ENCODE measurements at places on chromosomes 1 and 21.

GRCh38 chr1:184629266-184629665 is 125.4 kb downstream of the EDEM3 start:
- no peak for DNase-seq

DNA sequence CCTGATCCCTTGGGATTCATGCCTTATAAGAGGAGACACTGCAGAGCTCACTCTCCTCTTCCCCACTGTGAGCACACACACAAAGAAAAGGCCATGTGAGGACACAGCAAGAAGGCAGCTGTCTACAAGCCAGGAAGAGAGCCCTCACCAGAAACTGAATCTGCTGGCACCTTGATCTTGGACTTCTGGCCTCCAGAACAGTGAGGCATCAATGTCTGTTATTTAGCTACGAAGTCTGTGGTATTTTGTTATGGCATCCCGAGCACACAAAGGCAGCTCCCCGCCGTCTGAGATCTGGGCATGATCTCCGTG is 47.1 kb upstream of the RPL11 start:
- no peak for DNase-seq

GRCh38 chr1:109478806-109479205 is 4.9 kb upstream of the ATXN7L2 start:
- no peak for DNase-seq

GRCh38 chr1:22699681-22700520 is 10.7 kb upstream of the EPHB2 start:
- no peak for DNase-seq

- DNase-seq = no peak
Measured at GRCh38 chr1:57711326-57711725, 287.5 kb upstream of the DAB1 start.

DNA sequence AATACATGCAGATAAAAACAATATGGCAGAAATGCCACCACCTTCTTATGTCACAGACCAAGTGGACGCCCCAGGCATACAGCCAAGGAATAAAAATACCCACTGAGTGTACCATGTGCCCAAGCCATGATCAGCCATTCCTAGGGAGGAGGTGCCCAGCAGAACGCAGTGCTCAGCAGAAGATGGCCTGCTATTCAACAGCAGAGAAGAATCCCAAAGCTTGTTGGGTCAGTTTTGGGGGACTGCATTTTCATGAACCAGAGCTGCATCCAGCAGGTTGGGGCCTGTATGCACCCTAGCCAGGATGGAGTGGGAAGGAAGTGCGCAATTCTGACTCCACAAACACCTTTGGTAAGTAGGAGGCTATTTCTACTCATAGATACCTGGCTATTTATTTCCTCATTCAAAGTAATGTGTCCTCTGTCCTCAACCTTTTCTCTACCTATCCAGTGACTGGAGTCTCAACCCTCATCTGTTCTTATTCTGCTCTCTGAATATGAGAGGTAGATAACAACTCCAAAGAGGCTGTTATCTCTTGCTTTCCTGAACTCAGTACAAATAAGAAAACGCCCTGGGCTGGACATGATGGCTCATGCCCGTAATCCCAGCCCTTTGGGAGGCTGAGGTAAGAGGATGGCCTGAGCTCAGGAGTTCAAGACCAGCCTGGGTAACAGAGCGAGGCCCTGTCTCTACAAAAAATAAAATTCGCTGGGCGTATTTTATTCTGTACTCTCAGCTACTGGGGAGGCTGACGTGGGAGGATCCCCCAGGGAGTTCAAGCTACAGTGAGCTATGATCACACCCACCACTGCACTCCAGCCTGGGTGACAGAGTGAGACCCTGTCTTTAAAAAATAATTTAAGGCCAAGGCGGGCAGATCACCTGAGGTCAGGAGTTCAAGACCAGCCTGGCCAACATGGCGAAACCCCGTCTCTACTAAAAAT is 2.5 kb upstream of the PLEKHM2 start:
- no peak for DNase-seq

DNA sequence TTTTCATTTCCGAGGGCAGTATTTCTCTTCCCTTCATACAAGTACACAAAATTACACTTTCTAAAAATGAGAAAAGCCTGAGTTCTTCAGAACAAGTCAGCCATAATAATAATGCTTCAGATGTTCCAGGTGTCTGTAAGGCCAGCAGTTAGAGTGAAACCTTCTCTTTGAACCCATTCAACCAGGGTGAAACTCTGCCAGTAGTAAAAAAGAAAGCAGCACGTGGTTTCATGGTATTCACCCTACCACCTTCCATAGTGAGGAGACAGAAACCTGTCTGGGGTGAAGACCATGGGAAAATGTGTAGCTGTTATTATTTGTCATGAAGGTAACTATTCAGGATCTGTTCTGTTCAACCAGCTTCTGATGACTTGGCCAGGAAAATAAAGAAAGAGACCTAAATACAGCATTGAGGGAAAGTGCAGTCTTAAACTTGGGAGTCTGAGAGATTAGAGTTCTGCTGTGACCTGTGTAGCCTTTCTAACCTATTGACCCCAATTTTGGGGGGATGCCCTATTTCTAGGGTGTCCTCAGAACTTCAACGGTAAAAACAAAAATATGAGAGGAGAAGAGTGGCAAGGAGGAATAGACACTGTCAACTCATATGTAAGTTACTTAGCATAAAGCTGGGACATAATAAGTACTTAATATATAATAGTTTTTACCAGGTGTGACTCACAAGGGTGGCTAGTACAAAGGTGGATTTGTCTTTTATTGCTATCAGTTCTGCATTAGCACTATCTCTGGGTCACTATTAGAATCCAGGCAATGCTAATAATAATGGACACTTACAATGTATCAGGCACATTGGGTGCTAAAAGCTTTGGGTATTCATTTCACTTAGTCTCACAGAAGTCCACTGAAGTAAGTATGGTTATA is 70.0 kb upstream of the TNFSF4 start:
- DNase-seq = no peak

GRCh38 chr1:200072636-200073285 is 45.3 kb downstream of the NR5A2 start:
- DNase-seq = no peak

- DNase-seq = no peak
Measured at GRCh38 chr1:32954168-32954567, 10.4 kb downstream of the RNF19B start.

DNA sequence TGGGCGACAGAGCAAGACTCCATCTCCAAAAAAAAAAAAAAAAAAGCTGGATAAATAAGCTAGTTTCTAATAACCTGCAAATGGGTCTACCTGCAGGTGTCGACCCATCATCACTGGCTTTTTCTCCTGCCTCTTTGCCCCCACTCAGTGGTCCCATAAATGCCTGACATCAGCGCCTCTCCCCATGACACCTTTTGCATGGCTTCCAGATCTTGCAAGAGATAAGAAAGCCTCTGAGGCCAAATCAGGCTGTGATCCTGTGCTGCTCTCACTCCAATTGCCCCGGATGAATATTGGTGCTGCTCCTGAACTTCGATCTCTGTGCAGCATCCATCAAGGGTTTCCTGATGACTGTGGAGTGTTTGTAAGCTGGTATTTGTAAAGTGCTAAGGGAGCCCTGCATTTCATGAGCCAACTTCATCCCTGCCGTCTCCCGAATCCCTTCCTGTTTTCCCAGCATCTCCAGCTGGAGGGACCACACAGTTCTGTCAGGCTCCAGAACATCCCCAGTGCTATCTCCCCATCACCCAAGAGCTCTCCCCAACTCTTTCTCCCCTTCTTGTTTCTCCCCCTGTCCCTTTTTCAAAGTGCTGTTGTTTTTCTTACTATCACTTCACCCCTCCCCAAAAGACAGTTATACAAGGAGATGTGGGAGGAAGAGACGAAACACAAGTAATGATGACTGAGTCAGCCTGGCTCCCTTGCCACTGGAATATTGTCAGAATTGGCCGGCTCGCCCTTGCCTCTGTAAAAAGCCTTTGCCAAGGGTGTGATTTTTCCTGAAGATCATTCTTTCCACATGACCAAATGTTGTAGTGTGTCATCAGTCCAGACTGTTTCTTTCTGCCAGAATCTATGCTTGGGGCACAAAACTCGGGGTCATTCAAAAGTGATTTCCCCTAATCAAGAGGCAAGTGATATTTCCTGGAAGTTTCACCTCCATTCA is 2.8 kb upstream of the EFHD2 start:
- peak; percentile 78 for DNase-seq

DNA sequence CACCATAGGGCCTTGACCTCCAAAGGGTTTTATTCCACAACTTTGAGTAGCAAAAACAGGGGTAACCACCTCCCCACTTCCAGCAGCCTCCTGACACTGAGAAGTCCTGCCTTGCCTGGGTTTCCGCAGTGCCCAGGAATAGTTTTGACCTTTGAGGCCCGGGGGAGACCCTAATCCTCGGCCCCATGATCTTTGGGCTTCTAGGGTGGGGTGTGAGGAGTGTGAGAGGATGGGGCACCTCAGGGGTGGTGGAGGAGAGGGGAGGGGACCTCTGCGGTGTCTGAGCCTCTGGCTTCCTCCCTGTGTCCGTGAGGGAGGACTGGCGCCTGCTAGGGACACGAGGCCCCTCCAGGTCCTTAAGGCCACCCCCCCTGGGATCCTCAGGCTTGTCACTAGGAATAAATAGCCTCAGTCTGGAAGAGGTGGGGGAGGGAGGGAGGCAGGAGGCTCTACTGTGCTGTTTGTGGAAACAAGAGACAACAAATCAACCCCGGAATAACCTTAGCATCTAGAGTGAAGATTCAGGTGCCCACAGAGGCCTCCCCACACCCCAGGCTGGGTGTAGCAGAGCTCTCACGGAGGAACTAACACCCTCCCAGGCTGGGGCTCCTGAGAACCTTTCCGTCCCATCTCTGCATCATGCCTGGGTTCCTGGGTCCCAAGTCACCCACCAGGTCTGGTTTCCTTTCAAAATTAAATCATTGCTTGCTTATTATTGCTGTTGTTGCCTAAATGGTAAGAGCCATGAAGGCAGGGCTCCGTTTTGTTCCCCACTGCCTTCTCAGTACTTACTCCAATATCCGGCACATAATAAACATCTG is 904 bp upstream of the FHL3 start:
- no peak for DNase-seq

Measured in fibroblast of skin of right quadriceps (primary cell).